ENCODE measurements at places on chromosomes 6 and 20. TPM values are rescaled to one million over a fixed set of nuclear protein-coding genes. Genes with fewer than 3 reads are reported as not detected.
A peak's percentile ranks its signal among the peaks of the same experiment; 100 is the strongest.

- DNase-seq: peak; percentile 60
Observed at GRCh38 chr6:53960311-53960710, 150.9 kb upstream of the MLIP start.

Gene SLC22A3
- not detected for total RNA-seq

Gene EPB41L1
- 19.2 TPM for total RNA-seq

Gene ECT2L
- not detected for total RNA-seq

DNA sequence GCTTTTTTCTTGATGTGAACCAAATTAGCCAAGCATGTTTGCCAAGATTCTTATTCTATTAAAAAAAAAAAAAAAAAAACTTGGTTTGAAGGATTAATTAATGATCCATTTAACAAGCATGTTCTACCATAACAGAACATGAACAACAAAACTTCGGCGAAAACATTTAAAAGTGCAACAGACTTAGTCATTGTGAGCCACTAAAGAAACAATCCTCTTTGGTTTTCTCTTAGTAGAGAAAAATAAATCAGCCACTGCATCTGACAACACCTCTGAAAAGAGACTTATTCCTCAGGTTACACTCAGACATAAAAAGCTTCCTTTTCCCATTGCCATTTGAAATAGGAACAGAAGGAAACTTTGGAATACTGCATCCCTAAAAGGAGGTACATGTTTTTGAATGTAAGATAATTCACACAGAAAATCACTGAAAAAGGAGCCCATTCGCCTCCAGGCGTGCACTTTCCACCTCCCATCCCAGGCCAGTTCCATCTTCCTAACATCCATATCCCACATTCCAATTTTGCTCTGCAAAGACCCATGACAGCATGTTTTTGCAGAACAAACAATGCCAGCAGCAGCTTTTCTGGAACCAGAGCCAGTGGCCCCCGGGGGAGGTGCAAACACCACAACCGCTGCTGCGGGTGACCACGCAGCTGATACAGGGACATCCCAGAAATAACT lies 79.5 kb downstream of the ZMYND8 start:
- peak; percentile 85 for DNase-seq

DNA sequence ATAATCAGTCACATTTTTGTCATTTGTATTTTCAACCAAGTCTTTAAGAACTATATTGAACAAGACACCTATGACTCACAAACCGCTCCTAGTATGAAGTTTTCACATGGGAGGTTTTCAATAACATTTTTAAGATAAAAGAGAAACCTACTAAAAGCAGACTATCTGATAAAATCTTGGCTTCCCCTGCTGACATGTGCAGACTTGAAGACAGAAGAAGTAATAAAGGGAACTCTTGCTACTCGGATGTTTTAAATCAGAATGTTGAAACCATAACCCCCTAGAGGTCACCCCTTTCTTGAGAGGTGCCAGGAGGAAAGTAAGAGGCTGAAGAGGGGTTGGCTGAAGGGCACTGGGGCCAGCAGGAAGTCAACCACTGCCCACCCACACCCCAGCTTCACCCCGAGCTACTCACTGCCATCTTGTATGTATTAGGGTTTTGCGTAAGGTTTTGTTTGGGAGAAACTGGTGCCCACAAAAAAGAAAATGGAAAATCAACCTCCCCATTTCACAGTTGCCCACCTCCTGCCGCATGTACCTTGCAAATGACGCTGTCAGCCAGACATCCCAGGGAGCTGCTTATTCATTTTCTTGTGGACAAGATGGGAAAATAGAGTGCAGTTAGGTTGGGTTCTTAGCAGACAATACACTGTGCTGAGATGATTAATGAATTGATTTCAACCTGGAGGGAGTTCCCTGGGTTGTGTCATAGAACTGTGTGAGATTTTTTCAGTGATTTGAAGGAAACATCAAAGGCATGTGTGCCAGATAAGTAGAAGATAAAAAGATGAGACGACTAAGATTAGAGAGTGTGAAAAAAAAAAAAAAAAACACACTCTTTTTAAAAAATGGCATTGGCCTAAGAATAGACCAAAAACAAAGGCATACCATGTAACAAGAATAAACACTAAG lies 83.2 kb upstream of the TAB2 start:
- peak; percentile 40 for DNase-seq

Gene ACTL10
- total RNA-seq: 3.4 TPM

Gene RAET1G
- total RNA-seq: 5.2 TPM

Gene THBD
- total RNA-seq: 15.6 TPM

Gene GPR63
- 0.11 TPM for total RNA-seq

Gene POPDC3
- 45.1 TPM for total RNA-seq

Gene FAM184A
- total RNA-seq: not detected

DNA sequence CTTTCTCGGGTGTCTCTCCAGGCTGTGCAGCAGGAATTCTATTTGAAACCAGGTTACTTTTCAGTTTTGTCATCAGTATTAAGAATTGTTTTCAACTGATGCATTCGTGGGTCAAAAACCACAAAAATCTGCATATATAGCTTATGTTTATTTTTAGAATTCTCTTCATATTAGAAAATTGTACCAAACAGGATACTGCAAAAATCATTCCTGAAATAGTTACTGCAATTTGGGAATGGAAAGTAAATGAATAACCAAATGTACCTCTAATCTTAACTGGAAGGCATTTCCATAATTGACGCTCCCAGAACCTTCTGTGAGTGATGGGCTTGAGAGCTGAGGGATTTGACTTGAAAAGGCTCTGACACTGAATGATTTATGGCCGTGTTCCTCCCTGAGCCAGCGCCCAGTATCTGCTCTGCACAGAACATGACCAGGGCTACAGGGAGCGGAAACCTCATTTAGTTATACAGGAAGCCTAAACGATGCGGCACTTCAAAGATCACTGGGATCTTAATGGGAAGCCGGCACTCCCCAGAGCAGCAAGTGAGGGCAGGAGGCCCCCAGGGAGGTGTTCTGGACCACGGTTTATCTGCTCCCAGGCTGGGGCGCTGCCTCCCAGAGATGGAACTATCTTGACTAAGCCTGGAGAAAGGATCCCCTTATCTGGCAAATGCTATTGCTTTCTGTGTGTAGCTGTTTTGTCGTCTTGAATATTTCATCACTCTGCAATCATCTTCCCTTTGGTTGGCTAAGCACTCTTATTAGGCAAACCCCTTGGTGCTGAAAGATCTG lies 446.0 kb downstream of the QKI start:
- peak; percentile 22 for DNase-seq

- peak; percentile 38 for DNase-seq
Observed at GRCh38 chr20:3778976-3779375, 2.3 kb downstream of the SPEF1 start.

Gene TBP
- total RNA-seq: 13.4 TPM

DNA sequence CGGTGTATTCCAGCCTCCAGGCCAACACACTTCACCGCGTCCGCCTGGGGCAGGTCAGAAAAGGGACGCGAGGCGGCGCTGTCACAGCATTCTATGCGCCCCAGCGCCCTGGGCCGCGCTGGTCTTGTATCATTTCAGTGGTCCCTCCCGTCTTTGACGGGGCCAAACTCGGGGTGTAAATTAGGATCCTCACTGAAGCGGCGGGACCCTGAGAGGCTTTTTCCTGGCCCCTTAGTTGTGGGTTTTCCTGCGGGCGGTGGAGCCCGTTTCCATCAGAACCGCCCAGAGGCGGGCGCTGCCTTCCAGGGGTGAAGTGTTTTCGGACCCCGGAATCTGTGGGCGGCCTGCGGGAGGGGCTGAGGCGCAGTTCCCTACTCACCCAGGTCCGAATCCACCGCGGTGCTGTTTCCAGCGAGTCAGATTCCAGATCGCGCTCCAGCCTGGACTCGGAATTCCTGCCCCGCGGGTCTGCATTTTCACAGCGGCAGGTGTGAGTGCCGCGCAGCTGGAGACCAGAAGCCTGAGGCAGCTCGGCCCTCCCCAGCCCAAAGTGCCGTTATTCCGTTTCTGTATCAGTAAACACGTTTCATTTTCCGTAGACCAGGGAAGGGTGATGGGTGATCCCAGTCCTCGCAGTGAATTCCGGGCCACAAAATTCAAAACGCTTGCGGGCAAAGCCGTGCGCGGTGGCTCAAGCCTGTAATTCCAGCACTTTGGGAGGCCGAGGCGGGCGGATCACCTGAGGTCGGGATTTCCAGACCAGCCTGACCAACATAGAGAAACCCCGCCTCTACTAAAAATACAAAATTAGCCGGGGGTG lies 3.9 kb upstream of the MICB start:
- DNase-seq: peak; percentile 93

Gene IRF4
- total RNA-seq: not detected

DNA sequence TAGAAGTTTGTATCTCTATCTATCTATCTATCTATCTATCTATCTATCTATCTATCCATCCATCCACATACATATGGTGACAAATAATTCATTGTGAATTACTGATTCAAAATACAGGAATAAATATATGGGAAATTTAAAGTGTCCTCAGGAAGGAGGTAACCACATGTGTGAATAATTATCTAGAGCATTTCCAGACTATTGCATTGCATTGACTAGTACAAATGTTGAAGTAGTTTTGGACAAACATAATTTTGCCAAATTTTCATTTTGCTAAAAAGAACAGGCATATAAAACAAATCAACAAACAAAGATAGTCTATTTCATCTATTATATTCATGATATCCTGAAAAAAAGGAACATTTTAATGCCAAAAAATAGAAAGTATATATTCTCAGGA lies 192.7 kb downstream of the UTRN start:
- peak; percentile 20 for DNase-seq

DNA sequence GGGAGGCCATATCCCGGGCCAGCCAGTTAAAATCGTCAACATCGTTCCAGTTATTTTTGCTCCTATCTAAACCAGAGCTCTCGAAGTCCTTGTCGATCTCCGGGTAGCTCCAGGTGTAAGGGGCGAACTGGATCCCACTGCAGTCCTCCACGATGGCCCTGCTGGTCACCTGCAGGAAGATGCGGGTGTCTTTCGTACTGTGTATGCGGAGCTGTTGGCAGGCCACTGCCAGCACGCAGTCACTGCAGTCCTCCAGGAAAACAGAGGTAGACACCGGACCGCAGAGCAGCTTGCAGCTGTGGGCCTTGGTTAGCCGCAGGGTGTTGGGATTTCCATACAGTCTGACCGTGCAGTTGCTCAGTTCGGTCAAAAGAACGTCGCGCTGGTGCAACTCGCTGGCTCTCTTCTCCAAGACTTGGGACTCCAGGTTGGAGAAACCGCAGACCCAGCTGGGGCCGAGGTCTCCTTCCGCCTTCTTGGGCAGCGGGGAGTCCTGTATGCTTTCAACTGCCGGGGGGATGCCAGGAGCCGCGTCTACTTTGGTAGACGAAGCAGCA lies 742 bp downstream of the TBCC start:
- DNase-seq: peak; percentile 61

DNA sequence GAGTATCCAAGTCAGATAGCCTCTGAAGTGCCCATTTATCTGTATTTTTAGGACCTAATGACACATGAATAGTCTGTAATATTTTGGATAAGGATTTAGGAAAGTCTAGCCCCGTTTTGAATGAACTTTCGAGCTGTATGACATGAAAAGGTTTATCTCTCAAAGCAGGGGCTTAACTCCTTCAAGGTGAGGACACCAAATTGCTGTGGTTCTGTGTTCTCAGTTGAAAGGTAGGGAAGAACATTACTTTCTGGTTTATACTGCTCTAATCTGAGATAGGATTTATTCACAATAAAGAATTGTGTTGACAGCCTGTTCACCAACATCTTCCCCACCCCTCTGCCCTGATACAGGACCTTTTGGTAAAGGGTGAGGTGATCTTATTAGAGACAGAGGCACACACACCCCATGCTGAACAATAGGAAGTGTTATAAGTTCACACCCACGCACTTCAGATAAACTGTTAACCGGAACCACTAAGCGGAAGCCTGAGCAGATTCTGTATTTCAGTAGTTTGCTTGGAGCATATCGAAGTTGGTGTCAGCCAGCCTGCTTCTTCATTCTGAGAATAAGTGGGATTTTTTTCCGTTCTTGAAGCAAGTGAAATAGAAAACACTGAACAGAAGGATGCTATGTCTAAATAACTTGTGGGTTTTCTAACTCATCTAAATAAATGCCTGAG lies 223.3 kb downstream of the TMEM242 start:
- DNase-seq: no peak

Gene TXLNB
- total RNA-seq: 0.13 TPM

GRCh38 chr6:56046576-56046975 lies 171.2 kb upstream of the BMP5 start:
- peak; percentile 45 for DNase-seq

- DNase-seq: peak; percentile 58
Observed at GRCh38 chr20:34703424-34704176, 544 bp upstream of the TP53INP2 start.

DNA sequence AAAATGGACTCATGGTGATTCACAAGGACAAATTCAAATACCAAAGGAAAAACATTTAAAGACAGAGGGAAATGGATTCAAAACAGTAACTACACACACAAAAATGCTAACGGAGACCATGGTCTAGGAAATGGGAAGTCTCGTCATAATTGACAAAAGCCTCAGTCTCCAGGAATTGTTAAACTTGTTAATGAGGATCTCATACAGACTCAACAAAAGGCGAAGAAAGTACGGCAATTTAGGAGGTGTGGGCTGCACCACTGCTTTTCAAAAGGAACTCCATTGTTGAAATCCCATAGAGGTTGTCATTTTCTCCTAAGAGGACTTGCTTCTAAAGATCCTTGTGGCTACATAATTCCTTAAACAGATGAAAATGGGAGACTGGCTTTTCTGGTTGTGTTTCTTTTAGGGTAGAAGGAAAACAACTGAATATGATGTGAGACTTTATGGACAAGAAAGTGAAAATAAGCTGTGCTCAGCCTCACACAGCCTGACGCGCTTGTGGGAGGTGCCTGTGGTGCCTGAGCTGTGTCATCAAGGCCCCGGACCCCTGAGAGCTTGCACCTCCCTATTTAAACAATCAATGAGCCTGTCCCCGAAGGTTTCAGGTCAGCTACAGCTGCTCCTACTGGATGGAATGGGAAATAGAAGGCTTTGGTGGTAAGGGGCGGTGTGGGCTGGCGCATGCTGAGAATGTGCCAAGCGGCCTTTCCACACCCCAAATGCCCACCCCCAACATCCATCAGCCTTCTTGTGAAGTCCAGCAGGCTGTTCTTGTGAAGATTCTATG lies 2.5 kb upstream of the CLDN20 start:
- no peak for DNase-seq

- peak; percentile 62 for DNase-seq
Observed at GRCh38 chr6:75818098-75818855, 69.2 kb downstream of the MYO6 start.

- no peak for DNase-seq
Observed at GRCh38 chr6:148713921-148714320, 32.9 kb upstream of the UST start.

- DNase-seq: peak; percentile 68
Observed at GRCh38 chr6:148358196-148358785, 15.7 kb downstream of the SASH1 start.

- DNase-seq: peak; percentile 60
Observed at GRCh38 chr6:127641905-127642304, 64.9 kb downstream of the C6orf58 start.

Gene FOXF2
- total RNA-seq: 5.1 TPM

Gene OPN5
- not detected for total RNA-seq

Gene SLC22A16
- total RNA-seq: not detected

GRCh38 chr6:151092591-151092990 lies 147.2 kb upstream of the AKAP12 start:
- no peak for DNase-seq

GRCh38 chr6:30761791-30762429 lies 17.6 kb upstream of the IER3 start:
- DNase-seq: no peak
